ENCODE measurements at places on chromosomes 3 and 15.
A peak's percentile ranks its signal among the peaks of the same experiment; 100 is the strongest.

- no peak for DNase-seq
These were observed 256.5 kb upstream of the AGTR1 start for GRCh38 chr3:148441191-148441590.

- no peak for DNase-seq
These were observed 104.1 kb downstream of the PGPEP1L start for GRCh38 chr15:98903377-98904018.

- peak; percentile 78 for DNase-seq
These were observed 125.8 kb downstream of the PGPEP1L start for GRCh38 chr15:98881526-98882520.

DNA sequence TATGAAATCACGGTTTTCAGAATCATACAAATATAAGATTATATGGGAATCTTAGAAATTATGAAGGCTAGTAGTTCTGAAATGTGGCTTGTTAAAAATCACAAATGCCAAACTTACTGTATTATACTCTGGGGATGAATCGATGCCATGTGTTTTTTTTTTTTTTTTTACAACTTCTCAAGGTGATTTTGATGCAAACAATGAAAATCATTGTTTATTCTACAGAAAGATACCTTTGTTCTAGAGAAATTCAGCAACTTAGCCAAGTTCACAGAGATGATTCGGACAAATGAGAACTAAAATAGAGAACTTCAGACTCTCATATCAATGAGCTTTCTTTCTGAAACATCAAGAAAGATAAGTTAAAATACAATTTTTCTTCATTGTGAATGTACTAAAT lies 92.0 kb downstream of the ZPLD1 start:
- no peak for DNase-seq

DNA sequence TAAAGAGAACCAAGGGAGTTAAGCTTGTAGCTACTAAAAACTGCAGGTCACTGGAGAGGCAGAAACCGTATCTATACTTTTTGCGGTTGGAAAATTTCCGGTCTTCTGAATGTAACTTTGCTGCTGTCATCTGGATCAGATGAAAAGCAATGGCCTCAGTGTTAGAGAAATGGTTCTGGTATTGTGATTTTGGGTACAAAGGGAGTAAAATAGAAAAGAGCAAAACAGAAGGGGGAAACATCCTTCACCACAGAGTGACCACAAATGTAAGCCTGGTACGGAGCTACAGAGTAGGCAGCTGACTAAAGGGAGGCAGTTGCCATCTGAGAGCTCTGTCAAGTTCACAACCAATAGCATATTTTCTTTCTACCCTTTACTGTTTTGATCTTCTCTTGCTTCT lies 5.6 kb downstream of the CD96 start:
- DNase-seq = peak; percentile 67

GRCh38 chr3:37800022-37800551 lies 61.6 kb upstream of the CTDSPL start:
- DNase-seq = no peak

DNA sequence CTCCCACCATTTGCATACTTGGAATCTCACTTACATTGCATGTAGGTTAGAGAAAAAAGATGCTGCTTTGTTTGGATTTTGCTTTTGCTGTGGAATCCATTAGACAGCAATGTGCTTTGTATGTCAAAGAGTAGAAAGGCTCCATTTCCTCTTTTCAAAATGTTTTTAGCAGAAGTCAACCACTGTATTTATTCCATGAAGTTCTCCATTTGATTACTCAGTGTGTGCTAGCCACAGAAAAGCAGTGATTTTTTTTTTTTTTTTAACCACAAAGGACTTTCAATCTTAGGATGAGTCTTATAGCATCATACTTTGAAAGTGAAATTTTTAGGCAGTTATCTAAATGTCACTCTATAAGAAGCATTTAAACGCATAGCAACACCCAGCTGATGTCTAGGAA lies 285.0 kb upstream of the ADAMTS9 start:
- no peak for DNase-seq

DNA sequence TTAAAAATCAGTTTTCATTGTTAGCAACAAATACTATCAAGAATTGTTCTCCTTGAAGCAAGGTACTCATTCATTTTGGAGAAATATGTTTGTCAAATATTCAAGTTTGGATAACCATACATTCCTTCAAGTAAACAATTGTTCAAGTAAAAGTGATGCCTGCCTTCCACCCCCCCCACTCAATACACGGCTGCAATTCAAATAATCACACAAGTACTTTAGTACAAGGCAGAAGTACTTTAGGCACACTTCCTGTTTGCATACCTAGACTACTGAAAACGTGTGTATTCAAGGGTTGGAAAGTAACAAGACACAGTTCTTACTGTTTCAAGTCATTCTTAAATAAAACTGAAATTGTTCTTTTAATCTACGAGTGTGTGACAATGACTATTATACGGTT lies 45.4 kb downstream of the TJP1 start:
- no peak for DNase-seq

GRCh38 chr3:192077795-192078497 lies 617.0 kb downstream of the PYDC2 start:
- no peak for DNase-seq

- no peak for DNase-seq
These were observed 916 bp upstream of the CPN2 start for GRCh38 chr3:194351952-194352536.

DNA sequence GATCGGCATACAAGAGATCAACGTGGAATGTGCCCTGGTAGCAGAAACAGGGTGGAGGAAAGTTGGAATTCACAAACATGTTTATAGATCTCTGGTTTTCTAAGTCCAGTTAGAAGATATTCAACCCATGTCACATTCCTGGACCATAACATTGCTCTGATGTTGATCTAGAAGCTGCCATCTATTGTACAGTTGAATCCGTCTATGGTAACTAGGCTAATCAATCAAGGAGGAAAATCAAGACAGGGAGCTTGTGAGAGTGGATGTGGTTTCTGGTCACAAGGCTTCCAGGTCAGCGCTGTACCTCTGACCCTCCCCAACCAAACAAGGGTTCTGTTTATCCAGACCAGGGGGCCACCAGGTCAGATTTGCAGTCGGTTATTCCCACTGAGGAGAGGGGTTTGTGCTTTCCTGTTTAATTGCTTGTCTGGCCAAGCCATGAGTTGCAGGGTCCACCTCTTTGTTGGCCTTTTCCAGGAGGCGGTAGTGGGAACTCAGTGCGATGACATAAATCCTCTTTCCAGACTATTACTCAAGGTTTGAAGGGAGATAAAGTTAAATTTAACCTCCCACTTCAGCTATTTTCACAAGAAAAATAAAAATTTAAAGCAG lies 130.3 kb downstream of the SLCO3A1 start:
- no peak for DNase-seq

- DNase-seq = peak; percentile 77
These were observed 44.2 kb downstream of the RBPMS2 start for GRCh38 chr15:64731012-64731804.

DNA sequence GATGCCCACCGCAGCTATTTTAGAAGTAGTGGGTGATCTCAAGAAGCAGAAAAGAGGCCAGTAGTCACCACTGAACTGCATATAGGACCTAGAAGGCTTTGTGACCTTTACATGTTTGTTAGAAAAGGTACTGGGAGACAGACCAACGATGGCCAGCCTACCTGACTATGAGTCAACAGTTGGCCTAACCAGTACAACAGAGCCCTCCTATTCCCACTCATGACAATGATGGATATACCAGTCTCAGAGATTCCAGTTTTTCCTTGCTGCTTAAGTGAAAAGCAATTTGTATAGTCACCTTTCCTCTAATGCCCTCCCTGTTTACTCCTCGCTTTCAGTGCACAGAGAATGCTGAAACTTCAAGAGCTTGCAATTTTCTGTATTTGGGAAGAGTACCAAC lies 86.6 kb upstream of the PPIB start:
- no peak for DNase-seq

DNA sequence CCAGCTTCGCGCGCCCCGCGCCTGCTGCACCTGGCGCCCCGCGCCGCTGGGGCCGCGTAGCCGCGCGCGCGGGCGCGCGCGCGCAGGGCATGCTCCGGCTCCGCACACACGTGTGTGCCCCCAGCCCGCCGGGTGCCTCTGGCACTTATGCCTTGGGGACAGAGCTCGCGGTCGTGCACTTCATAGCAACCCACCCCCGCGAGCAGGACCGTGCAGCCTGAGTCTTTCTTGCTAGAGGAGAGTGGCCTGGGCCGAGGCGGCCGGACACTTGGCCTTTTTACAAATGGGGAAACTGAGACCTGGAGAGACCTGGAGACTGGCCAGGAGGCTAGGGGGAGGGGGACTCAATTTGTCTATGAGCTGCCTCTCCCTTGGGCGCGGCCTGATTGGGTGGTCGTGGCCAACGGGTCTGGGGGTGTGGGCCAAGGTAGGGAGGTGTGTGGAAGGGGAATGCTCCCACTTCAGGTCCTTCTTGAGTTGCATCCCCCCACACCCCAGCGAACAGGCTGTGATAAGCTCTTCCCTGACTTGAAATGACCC lies 562 bp downstream of the NBEAL2 start:
- DNase-seq = peak; percentile 28

- no peak for DNase-seq
These were observed 124.8 kb downstream of the BDH1 start for GRCh38 chr3:197430934-197431333.

- DNase-seq = no peak
These were observed 46.6 kb upstream of the TCF12 start for GRCh38 chr15:56871867-56872266.

- no peak for DNase-seq
These were observed 119.6 kb downstream of the TFDP2 start for GRCh38 chr3:142029791-142030190.

GRCh38 chr15:58066042-58066867 lies 744 bp upstream of the ALDH1A2 start:
- peak; percentile 36 for DNase-seq

- DNase-seq = no peak
These were observed 205.7 kb upstream of the ST8SIA2 start for GRCh38 chr15:92187975-92188374.

DNA sequence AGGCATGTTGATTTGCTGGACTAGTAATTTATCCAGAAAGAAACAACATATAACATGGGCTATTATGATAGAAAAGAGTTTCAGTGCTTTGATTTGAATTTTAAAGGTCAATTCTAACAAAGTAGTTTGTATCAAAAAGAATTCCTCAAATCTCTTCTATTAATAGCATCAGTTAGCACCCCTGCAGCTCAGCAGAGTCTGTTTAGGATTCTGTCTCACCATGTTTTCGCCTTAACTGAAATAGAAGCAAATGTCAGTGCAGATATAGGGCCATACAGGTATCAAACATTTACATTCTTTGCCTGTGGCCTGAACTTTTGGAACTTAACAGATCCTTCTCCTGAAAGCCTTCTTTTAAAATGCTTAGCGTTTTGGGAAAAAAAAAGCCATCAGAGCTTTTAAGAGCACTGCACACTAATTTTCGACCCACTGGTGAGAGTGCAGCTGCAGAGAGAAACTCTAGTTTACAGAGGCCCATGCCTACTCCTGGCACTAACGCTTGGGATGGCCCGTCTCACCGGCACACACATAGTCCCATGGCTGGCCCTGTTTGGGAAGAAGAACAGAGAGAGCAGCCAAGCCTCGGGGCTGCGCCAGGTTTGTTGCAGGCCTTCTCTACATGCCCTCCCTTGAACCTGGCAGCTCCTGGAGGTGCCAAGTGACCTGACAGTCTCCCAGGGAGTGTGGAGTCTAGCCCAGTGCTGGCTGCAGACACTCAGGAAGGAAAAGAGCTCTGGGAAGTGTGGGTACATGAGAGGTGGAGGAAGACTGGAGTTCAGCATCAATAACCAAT lies 9.9 kb upstream of the PAQR9 start:
- DNase-seq = no peak

DNA sequence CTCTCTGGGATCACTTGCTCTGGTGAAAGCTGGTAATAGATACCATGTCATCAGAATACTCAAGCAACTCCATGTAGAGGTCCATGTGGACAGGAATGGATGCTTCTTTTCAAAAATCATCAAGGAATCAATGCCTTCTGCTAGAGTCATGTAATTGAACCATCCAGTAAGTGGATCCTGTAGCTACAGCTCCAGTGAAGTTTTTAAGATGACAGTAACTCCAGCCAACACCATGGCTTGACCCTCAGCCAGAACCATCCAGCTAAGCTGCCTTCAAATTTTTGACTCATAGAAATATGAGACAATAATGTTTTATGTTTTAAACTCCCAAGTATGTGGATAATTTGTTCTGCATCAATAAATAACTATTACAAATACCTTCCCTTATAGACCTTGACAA lies 923.7 kb downstream of the EPHA3 start:
- no peak for DNase-seq
